ENCODE measurements at places on chromosomes 16 and 17.

GRCh38 chr17:28765038-28765437 lies 21.2 kb downstream of the TRAF4 start:
- DNase-seq, result no peak

- no peak for DNase-seq
These were observed 1.4 kb upstream of the MAP1LC3B start for GRCh38 chr16:87390641-87391323.

DNA sequence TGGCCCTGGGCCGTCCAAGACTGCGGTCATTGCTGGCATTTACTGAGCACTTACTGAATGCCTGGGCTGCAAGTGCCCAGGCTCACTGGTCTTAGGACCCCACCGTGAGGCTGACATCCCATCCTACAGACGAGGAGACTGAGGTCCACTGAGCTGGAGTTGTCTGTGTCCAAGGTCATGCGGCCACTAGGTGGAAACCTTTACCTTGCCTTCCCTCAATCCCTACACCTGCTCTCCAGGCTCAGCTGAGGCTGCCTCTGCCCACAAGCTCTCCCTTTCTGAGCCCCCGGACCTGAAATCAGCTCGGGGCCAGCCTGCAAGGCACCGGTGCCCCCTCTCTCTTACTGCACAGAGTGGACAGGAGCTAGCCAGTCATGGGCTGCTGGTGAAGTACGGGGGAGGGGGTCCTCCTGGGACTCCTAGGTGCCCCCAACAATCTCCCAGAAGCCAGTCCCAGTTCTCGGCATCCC lies 1.5 kb downstream of the CASKIN1 start:
- peak; percentile 62 for DNase-seq

DNA sequence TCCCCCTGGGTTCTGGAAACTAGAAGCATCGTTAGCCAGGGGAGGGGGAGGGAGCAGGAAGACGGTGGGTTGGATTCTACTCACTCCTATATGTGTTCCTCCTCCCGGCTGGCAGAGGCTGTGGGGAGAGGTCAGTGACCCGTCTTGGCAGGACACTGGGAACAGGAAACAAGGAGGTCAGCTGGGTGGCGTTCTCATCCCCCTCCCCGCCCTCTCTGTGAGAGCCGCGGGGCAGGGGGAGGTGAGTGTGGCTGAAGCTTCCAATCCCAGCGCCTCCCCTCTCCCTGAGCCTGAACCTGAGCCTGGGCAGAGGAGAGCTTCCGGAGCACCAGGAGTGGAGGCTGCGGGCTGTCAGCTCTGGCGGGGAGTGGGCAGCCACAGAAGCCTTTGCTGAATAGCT lies 12.5 kb downstream of the GPRC5C start:
- peak; percentile 84 for DNase-seq

DNA sequence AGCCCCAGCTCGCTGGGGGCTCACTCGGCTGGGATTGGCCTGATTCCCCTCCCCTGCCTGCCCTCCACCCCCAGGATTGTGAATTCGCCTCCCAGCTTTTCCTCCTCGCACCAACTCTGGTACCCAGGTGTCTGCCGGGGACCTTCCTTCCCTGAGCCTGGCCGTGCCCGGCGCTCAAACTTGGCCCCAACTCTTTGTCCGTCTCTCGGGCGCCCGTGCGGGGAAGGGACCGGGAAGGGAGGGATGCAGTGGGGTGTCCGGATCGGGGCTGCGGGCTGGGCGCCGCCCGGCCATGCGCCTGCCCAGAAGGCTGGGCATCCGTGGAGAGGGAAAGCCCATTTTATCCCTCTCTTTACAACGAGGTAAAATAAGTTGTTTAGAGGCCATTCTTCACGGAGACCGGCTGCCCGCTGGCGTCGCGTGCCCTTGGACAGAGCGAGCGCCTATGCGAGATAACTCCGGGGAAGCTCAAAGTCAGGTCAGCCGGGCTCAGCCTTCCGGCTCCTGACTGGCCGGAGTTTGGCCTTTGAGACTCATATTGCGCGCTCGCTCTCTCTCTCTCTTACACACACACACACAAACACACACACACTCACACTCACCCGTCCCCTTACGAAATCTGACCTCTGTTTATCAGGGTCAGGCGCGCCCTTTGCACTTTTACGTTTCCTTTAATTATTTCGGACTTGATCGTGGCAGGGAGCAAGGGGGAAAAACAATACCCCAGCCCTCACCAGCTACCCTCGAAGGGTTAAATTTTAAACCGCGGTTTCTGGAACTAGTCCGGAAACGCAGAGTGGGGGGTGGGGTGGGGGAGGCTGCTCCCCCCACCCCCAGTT lies 774 bp upstream of the MAF start:
- DNase-seq, result peak; percentile 32

DNA sequence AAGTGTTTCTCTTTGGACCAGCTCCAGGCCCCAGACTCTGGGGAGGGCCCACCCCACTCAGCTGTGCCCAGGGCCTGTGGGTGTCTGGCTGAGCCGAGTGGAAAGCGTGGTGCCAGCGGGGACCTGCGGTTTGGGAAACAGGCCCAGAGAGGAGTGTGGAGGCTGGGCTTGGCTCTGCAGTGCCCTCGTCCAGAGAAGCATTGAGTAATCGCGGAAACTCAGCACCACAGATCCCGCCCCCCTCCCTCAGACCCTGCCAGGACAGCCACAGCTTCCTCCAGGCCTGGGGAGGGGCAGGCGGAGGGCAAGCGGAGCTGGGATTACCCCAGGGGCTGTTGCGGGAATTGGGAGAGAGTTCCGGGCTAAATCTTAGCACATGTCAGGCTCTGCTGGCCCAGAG lies 14.6 kb upstream of the PITPNA start:
- DNase-seq, result peak; percentile 92

DNA sequence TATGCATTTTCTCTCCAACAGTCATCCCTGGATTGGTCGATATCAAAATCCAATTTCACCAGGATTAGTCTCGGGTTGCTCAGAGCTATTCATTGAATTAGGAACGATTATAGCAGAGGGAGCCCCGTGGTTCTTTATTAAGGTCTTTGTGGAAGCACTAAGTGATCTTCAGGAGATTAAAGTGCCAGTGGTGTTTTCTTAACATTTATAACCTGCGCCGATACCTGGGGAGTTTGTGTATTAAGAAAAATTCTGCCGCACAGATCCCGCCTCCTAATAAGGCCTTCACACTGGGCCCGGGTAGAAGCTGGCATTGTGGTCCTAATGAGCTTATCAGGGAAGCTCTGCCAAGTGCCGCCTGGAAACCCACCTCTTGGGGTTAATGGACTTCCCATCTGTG lies 238.7 kb downstream of the RBFOX1 start:
- DNase-seq, result no peak

GRCh38 chr17:31431098-31431851 lies 39.8 kb downstream of the RAB11FIP4 start:
- no peak for DNase-seq

DNA sequence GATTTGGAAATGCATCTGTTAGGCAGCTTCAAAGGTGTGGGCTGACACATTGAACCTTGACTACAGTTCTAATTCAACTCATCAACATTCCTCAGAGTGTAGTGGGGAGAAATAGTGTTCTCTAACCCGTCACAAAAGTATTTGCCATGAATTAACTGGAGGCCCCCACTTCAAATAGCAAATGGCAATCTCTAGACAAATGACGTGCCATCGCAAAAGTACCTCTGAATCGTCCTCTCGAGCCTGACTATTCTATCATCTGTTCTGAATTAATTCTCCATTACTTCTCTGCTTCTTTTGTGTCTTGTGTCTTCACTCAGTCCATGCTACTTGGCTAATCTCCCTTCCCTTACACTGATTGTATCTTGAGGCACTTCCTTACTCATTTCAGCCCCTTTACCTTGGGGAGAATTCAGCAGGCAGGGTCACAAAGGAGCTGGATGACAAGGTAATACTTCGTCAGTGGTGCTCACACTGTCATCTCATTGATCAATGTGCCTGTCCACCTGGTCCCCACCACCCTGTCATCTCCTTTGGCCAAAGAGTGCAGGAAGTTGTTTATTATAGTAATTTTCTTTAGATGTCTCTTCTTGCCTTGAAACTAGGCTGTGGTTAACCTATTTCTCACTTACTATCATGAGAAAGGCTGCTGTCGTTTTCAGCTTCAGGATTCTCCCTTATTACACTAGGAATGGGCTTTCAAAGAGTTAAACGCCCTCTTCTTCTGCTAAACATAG lies 108.4 kb downstream of the SYCE1L start:
- DNase-seq, result no peak

DNA sequence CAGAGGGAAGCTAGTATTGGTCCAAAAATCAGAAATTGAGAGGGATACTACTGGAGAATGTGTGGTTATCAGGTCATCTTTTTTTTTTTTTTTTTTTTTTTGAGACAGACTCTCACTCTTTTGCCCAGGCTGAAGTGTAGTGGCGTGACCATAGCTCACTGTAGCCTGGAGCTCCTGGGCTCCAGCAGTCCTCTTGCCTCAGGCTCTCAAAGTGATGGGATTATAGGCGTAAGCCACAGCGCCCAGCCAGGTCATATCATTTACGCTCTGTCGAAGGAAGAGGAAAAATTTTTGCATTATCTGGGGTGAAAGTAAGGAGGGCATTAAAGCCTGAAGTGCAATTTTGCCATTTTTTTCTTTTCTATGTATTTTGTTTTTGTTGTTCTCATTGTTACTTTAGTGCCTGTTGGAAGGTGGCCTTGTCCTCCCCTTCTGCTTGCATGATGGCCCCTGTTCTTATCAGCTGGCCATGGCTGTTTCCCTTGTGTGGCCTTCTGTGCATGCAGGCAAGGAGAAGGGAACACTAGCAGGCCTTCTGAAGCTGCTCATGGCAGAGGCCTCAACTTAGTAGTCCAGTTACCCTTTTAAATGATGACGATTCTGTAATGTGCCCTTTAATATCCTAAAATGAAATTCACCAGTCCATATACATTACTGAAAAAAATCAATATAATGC lies 118.3 kb downstream of the SPECC1 start:
- DNase-seq, result no peak

DNA sequence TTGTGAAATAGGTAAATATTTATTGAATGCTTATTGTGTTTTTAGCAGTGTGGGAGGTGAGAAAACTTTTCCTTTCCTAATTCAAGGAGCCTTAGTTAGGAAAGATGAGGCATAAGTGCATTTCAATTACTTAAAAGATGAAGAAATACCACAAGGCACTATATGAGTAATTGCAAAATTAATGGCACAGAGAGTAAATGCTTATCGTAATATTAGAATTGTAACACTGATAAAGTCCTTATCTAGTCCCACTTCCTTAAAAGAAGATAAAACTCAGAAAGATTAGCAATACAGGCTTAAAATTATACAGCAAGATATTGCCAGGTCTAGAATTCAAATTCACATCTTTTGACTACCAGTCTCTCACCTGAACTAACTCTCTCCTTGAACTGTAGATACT lies 232.6 kb upstream of the TBX2 start:
- no peak for DNase-seq

DNA sequence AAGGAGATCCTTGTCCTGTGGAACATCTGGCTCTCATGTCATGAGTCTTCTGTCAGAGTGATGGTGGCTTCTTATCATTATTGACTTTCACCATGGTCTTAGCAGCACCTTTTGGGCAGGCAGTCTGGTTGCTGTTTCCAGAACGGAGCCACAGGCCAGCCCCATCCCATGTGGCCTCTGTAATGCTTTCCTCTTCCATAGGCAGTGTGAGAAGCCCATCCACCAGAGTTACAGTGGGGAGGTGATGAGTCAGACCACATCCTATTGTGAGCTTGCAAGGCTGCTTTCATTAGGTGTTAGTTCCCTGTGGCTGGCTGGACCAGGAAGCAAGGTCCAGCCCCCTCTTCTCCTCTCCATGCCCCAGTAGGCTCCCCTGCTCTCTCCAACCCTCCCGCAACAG lies 30.8 kb upstream of the SPACA3 start:
- no peak for DNase-seq

GRCh38 chr16:64417711-64418227 lies 704.1 kb downstream of the CDH11 start:
- peak; percentile 86 for DNase-seq

- peak; percentile 33 for DNase-seq
These were observed 92.3 kb downstream of the VPS53 start for GRCh38 chr17:622356-622755.

DNA sequence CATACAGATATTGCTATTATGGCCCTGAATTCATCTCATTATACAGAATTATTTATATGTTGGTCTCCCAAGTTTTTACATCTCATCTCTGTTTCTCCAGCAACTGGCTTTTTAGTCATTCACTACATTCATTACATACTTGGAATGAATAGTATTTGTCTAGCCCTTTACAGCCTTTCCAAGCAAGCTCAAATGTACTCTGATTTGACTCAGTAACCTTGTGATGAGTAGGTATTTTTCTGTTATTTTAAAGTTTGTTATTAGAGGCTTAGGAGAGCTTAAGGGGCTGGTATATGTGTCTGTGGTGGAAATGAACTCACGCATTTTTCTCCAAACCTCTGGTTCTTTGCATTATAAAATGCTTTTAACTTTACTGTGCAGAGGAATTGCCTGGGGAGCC lies 224.7 kb downstream of the SNX29 start:
- no peak for DNase-seq

DNA sequence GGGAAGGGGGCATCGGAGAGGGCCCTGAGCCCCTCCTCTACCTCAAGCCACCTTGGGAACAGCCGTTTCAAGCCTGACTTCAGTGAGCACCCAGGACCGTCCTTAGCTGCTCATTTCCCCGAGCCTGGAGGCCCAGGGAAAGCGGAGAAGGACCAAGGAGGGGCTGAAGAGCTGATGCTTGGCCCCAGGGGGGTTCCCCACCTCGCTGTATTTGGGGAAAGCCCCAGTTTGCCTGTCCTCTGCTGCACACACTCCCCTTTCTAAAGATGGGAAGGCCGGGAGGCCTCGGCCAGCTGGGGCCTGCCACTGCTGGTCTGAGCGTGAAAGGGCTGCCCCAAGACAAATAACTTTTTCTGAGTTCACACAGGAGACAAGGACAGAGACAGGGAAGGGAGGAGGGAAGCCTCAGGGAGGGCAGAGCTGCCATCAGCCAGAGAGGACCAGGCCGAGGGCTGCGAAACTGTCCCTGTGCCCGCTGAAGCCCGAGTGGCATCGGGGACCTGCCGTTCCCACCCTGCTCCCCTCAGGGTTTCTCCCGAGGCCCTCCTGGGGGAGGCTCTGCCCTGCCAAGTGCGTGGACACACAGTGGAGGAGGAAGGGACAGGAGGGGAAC lies 11.6 kb downstream of the ZACN start:
- DNase-seq, result no peak

DNA sequence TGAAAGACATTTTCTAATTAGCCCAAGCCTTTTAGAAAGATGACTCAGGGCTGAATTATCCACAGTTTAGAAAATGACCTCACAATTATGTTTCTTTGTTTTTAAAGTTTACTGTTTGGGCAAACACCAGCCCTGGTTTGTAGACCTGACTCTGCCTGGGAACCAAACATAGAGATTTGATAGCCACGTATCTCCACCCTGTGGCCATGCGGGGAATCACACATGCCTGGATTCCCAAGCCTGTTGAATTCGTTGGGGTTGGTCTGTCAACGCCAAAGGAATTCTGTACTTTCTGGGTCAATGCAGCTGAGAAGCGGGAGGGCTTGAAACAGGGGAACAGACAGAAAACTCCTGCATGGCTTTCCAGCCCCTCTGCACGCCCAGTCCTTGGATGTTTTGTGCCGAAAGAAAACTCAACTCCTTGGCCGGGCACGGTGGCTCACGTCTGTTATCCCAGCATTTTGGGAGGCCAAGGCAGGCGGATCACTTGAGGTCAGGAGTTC lies 26.9 kb downstream of the CD300A start:
- DNase-seq, result peak; percentile 76

Data from cardiac fibroblast (primary cell).